Aortic smooth muscle cell (primary cell): ENCODE measurements at places on chromosomes 11 and 22. TPM values are rescaled to one million over a fixed set of nuclear protein-coding genes. Genes with fewer than 3 reads are reported as not detected.

Gene APOL5
- not detected in 2 replicates for total RNA-seq

Gene STX3
- 16.5 and 25.9 TPM in 2 replicates for total RNA-seq

Gene OR8D1
- not detected in 2 replicates for total RNA-seq

Gene TXN2
- 27.7 and 29.9 TPM in 2 replicates for total RNA-seq

Gene MS4A3
- not detected in 2 replicates for total RNA-seq

Gene MORC2
- total RNA-seq, result 13.6 and 14.5 TPM in 2 replicates

Gene SLC22A8
- not detected in 2 replicates for total RNA-seq

Gene TSGA10IP
- 0.13 TPM in 1 of 2 replicates, not detected in the other for total RNA-seq

Gene TEX12
- 0.12 and 0.13 TPM in 2 replicates for total RNA-seq

Gene MIOX
- total RNA-seq, result not detected in 2 replicates

Gene TCP11L1
- 19.7 and 20.9 TPM in 2 replicates for total RNA-seq

Gene LRRC74B
- not detected in 2 replicates for total RNA-seq

Gene UNC93B1
- 16.8 and 20.6 TPM in 2 replicates for total RNA-seq

Gene LTO1
- total RNA-seq, result 22.4 and 24.4 TPM in 2 replicates

Gene PRR33
- not detected in 2 replicates for total RNA-seq

Gene SEC14L6
- total RNA-seq, result 0.12 and 0.13 TPM in 2 replicates

Gene C11orf42
- not detected in 2 replicates for total RNA-seq

Gene TRIM6
- total RNA-seq, result 2.9 and 3.9 TPM in 2 replicates

Gene FOLR3
- total RNA-seq, result 0.13 and 0.50 TPM in 2 replicates

Gene RAG1
- total RNA-seq, result 0.53 and 0.75 TPM in 2 replicates

Gene UBQLNL
- total RNA-seq, result 0.12 and 0.13 TPM in 2 replicates

Gene ZBTB44
- total RNA-seq, result 17.7 and 24.4 TPM in 2 replicates

Gene GRAMD1B
- total RNA-seq, result 5.0 and 7.9 TPM in 2 replicates

Gene CAT
- 55.5 and 73.9 TPM in 2 replicates for total RNA-seq

Gene APOA4
- total RNA-seq, result not detected in 2 replicates

Gene HTR3A
- total RNA-seq, result not detected in 2 replicates

Gene TMEM126B
- total RNA-seq, result 58.7 and 60.5 TPM in 2 replicates

Gene SYT12
- total RNA-seq, result 0.25 and 1.6 TPM in 2 replicates

Gene TMEM45B
- 0.13 TPM in 1 of 2 replicates, not detected in the other for total RNA-seq

Gene MRGPRX3
- total RNA-seq, result not detected in 2 replicates

Gene GAB4
- not detected in 2 replicates for total RNA-seq

Gene SAC3D1
- total RNA-seq, result 6.2 and 9.0 TPM in 2 replicates

Gene CCDC188
- 1.7 and 3.5 TPM in 2 replicates for total RNA-seq

Gene TMEM86A
- 0.12 and 0.66 TPM in 2 replicates for total RNA-seq

Gene AGBL2
- 1.2 and 1.6 TPM in 2 replicates for total RNA-seq

Gene GGT5
- 9.7 and 17.3 TPM in 2 replicates for total RNA-seq

Gene TPCN2
- 10.0 and 10.9 TPM in 2 replicates for total RNA-seq

Gene ANO3
- 1.3 and 5.4 TPM in 2 replicates for total RNA-seq

Gene RAPSN
- 0.13 and 0.19 TPM in 2 replicates for total RNA-seq

Gene APOBEC3F
- total RNA-seq, result 8.6 and 8.7 TPM in 2 replicates

Gene ACRV1
- total RNA-seq, result not detected in 2 replicates

Gene OR4A16
- total RNA-seq, result not detected in 2 replicates

Gene KRTAP5-1
- total RNA-seq, result not detected in 2 replicates

Gene CCDC73
- not detected in 2 replicates for total RNA-seq

Gene RBX1
- 63.9 and 68.0 TPM in 2 replicates for total RNA-seq

Gene RAB38
- 3.3 and 5.9 TPM in 2 replicates for total RNA-seq

Gene BIRC3
- 0.68 and 0.92 TPM in 2 replicates for total RNA-seq

Gene PRODH
- 0.06 TPM in 1 of 2 replicates, not detected in the other for total RNA-seq

Gene MUC2
- not detected in 2 replicates for total RNA-seq

Gene TPBGL
- not detected in 2 replicates for total RNA-seq

Gene MEI1
- 1.2 TPM in 2 replicates for total RNA-seq

Gene OR5P2
- not detected in 2 replicates for total RNA-seq
